ENCODE measurements at places on chromosomes 12 and 14.

- no peak for DNase-seq
Measured at GRCh38 chr12:130956009-130956408, 2.3 kb downstream of the ADGRD1 start.

DNA sequence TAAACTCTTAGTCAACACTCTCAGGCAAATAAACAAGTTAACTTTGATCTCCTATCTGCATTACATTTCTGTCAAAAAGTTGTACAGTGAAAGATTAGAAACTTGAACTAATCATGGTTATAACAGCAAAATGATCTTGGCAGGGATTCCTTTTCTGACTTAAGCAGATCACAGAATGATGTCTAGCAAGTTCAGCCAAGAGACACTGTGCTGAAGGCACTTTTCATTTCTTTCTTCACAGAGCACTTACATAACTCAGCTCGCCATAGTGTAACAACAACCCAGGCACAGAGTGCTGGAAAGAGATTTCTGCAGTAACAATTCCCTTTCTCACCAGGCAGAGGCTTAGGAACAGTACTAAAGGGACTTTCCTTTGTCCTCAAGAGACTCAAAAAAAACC is 19.6 kb upstream of the CSRP2 start:
- no peak for DNase-seq

DNA sequence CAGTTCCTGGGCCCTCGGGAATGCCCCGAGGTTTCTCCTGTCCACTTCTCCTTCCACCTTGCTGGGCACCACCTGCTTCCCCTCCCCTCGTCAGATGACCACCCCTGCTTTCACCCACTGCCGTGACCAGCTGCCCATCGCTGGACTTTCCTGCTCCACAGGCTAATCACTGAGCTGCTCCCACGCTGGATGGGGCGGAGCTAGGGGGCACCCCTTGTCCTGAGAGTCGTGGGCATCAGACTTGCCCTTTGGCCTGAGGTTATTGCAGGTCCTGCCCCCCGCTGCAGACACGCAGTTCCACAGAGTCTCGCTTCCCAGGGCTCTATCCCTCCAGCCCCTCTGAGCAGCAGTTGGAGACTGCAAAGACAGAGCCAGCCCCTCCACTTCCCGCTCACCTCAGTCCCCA is 427 bp downstream of the SLC6A12 start:
- no peak for DNase-seq

DNA sequence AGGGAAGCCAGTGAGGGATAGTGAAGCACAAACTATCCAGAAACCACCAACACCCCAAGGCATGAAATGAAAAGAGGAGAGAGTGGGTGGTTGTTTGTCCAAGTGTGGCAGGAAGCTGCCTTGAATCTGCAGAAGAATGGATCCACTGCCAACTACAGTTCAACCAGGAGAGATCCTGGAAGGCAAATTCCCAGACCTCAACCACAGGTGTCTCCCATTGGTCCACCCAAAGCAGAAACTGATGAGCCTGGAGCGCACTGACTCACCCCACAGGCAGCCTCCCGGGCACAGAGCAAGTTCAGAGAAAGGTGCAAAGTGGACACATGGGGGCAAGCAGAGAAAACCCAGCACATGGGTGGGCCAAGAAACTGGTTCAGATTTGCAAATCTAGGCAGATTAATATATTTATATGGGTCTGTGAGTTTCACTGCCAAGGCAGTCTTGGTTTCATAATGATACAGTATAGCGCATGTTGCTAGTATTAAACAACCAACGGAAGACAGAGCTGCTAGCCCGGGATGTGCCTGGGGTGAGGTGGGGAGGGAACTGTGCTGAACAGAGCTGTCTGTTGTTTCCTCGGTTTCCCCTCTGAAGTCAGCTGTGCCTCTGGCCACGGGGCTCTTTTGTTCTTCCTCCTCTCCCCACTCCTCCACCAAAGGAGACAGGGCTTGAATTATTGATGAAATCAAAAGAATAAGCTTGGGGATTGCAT is 416.2 kb upstream of the CCDC196 start:
- no peak for DNase-seq

GRCh38 chr12:53756300-53757100 is 4.7 kb upstream of the CISTR start:
- no peak for DNase-seq

DNA sequence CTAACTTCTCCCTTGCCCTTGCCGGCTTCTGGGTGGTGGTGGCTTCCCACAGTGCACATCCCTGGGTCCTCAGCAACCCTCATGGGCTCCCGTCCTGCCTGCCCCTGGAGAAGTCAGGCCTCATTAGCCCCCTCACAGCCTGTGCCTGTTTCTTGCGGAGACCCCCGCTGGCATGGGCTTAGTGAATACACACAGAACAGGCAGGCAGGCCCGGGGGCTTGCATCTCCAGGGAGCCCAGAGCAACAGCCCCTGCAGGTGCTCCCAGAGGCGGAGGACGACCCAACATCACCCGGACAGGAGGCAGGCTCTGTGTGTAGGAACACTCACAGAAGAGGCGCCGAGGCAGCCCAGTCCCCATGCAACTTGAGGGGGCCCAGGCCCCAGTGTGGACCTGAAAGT is 25.1 kb upstream of the FBRSL1 start:
- no peak for DNase-seq

DNA sequence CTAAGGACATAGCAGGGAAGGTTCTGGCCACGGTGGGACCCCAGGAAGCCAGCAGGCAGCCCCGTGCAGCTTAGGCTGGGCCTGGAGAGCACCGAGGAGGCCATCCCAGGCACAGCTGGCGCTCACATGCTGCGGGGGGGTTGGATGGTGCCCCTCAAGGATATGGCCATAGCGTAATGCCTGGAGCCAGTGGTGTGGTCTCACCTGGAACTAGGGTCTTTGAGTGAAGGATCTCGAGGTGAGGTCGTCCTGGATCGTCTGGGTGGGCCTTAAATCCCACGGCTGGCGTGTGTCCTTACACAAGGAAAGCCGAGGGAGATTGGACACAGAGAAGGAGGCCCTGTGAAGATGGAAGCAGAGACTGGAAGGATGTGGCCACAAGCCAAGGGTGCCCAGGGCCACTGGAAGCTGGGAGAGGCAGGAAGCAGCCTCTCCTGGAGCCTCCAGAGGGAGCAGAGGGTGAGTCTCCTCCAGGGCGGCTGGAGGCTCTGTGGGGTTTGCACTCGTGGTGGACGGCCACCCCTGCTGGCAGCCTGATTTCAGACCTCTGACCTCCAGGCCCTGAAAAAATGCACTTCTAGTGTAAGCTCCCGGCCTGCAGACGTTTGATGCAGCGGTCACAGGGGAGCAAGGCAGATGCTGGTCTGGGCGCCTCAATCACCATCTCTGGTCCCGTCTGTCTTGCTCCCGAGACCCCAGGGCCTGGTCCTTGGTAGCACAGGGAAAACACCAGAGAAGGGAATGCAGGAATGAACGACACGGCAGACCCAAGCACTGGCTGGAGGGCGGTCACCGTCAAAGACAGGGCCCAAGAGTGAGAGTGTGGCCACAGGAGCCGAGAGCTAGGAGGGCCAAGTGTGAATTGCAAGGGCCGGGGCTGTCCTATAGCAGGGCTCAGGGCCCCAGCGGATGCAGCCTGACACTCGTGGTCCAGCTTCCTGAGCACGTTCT is 218.6 kb downstream of the KIF26A start:
- DNase-seq = peak; percentile 1

- no peak for DNase-seq
Measured at GRCh38 chr12:3947781-3948180, 74.6 kb upstream of the PARP11 start.

- no peak for DNase-seq
Measured at GRCh38 chr14:25628978-25629377, 579.0 kb upstream of the STXBP6 start.

- no peak for DNase-seq
Measured at GRCh38 chr12:2049604-2050540, 2.9 kb upstream of the CACNA1C start.

DNA sequence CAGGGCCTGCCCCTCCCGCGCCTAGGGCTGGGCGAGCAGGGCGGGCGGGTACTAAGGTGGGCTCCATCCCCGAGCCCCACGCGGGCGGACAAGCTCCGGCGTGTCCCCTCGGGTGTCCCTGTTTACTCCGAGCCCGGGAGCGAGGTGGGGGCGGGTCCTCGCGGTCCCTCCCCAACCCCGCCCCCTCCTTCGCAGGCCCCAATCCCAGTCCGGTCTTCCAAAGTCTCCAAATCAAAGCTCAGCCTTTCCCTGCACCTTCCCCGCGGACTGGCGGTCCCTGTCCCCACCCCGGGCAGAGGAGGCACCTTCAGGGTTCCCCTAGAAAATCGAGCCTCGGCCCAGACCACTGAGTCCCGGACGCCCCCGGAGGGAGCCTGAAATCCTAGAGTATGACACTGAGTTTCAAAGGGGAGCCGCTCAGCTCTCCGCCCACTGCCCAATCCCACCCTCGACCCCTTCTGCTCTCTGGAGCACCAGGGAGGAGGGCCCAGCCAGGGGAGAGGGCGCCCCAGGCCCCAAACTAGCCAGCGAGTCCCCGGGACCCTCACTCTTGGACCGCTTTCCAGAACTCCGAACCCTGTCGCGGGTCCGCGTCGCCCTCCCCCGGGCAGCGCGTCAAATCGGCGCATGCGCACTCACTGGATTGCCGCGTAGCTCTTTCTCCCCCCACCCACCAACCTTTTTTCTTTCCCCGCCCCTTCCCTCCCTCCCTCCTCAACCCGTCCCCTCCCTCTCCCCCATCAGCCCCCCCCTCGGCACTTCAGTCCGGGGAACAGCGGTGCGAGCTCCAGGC is at the start of gene LRP1:
LRP1 (plus strand) TSS at position 758 of the 793 bp plus-strand sequence. CDS start 482 bp downstream, outside the sequence.
- DNase-seq = peak; percentile 81

GRCh38 chr12:1470051-1470450 is 124.3 kb downstream of the FBXL14 start:
- no peak for DNase-seq

- DNase-seq = no peak
Measured at GRCh38 chr12:116544656-116545055, 14.5 kb upstream of the MAP1LC3B2 start.

GRCh38 chr12:102430661-102431060 is 49.7 kb downstream of the IGF1 start:
- DNase-seq = no peak

- no peak for DNase-seq
Measured at GRCh38 chr12:80681287-80681686, 26.1 kb upstream of the MYF6 start.

- DNase-seq = no peak
Measured at GRCh38 chr14:101006008-101006407, 102.5 kb upstream of the RTL1 start.

- DNase-seq = no peak
Measured at GRCh38 chr12:87676731-87677130, 352.5 kb downstream of the C12orf50 start.

GRCh38 chr12:104329707-104330532 is 26.4 kb downstream of the EID3 start:
- DNase-seq = no peak
